Right ventricle myocardium inferior (tissue), 1 donor: ENCODE measurements at places on chromosomes 5 and 9.

DNA sequence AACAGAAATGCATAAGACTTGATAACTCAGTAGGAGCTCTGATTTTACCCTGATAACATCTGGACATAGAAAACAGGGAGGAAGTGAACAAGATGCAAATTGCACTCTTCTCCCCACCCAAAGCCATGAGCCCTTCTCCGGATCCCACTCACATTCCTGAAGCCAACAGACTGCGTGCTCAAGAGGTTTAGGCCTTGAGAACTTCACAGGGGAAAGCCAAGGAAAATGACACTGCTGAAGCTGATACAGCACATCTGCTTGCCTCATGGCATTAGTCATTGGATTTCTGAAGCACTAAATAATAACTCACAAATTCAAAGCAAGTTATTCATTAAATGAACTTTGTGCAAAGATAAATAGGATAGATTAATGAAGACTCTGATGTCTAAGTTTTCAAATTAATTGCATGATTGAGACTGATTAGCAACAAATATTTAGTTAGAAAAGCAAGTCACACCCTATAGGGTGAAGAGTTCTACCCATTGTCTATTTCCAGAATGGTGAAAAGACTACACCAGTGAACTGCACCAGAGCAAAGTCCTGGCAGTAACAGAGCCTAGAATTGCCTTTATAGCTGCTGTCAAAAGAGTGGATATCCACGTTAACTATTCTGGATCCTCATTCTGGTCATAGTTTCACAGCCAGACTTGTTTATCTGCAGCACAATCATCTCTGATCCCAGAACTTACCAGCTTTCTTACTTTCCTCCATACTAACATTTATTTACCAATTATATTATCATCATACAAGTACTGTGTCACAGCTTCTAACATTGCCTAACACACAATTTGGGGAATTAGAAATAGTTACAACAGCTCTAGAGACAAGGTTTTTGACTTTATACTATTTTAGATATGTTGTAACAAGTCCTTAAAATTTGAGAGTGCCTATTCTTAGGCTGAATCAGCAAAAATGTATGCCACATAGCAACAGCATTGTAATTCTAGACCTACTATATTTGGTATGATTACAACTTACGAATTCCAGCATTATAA is 432.1 kb upstream of the RGMB start:
- no peak for DNase-seq

DNA sequence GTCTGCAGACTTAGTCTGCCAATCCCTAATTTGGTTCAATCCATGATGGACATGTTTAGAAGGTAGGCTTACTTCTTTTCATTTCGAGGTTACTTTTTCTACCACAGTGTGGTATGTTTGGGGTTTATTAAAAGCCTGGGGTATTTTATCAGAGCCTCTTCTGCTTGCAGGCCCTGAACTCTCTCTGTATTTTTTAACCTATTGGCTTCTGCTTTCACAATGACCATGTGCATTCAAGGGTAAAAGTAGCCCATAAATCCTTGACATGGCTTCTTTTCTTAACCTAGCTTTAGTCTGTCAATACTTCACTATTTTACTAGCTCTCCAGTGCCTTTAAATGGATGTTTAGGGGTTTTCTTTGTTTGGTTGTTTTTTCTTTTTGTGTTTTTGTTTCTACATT is 286.6 kb downstream of the FER start:
- DNase-seq, result no peak

DNA sequence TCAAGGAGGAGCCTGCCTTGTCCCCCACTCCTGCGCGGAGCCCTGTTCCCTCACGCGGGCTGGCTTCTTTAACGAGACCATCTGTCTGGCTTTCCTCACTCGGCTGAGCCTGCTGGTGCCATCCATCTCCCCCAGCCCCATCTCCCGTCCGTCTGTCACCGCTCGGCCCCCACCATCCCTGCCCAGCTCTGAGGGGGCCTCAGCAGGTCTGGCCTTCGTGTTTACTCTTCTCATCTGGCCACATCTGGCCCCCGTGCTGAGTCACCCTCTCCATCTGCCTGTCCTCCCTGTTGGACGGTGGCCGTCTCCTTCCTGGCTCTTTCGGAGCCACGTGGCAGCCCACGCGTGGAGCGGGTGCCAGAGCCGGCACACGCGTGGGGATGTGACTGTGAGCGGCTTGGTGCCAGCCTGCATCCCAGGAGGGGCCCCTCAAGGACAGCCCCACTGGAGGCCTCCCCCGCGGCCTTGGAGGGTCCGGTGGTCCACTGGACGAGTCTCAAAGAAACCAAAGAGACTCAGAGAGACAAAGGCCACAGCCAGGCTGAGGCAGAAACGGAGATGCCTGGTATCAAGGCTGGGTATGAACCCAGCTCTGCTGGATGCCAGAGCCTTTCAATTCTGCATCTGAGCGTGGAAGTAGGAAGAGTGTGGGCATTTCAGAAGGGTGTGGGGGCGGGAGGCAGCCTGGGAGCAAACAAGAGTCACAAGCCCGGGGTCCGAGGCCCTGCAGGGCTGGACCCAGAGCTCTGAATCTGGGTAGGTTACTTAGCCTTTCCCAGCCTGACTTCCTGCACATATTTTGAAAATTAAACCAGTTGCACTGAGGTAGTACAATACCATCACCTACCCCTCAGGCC is 76.7 kb upstream of the UNC5A start:
- DNase-seq, result no peak

- DNase-seq, result no peak
These were observed 18.3 kb upstream of the PHYHD1 start for GRCh38 chr9:128902351-128903078.

DNA sequence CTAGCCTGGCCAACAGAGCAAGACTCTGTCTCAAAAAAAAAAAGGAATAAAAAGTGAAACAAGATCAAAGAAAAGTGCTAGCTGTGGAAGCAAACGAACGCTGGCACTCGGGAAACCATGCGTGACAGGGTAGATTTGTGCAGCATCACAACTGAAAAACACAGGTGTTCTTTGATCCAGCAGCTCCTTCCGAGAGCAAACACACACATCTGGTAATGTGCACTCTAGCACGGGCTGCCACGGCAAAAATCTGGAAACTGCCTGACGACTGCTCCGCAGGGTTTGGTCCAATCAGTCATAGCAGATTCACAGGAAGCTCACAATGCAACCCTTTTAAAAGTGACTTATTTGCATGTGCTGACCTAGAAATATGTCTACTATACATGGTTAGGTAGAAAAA is 80.0 kb downstream of the SYK start:
- DNase-seq, result no peak
